ENCODE measurements at places on chromosomes 4 and X.

DNA sequence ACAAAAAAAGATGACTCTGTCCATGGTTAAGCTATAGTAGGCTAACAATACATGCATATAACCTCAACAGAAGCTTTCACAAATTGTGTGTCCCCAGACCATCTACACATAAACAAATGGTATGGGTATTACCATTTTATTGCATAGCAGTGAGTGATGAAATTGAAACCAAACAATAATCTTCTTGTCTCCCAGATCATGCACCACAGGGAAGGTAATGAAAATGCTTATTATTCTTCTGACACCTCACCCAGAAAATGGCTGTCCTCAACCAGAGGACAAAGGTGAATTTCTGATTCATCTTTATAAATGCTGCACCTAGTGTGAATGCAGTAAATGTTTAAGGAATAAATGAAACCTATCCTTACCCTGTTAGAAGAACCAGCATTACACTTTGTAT is 8.0 kb downstream of the PRSS12 start:
- DNase-seq = no peak

GRCh38 chrX:103253608-103254007 is 1.3 kb downstream of the TCEAL8 start:
- no peak for DNase-seq

- peak; percentile 36 for DNase-seq
Measured at GRCh38 chrX:112341598-112341997, 259.0 kb upstream of the TRPC5 start.

DNA sequence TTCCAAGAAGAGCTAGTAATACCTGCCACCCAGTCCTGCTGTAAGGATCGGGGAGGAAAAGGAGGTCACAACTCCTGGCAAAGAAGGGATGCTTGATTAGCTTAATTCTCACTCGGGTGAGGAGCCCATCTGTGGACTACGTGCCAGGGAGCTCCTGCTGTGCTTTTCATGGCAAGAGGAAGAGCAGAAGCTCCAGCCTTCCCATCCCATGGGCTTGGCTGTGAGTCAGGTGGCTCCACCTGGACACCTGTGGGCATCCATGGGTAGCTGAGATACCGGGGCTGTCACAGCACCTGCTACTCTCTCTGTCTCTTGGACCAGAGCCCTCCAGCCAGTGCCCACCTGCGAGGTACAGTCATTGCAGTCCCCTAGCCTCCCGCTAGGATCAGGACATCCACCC is 18.0 kb downstream of the CLNK start:
- DNase-seq = no peak

DNA sequence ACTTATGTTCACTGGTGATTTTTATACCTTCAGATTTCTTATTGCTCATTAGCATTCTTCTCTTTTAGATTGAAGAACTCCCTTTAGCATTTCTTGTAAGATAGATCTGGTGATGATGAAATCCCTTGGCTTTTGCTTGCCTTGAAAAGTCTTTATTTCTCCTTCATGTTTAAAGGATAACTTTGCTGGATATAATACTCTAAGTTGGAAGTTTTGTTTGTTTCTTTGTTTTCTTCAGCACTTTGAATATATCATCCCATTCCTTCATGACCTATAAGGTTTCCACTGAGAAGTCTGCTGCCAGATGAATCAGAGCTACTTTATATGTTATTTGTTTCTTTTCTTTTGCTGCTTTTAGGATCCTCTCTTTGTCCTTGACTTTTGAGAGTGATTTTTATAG is 18.5 kb downstream of the CC2D2A start:
- no peak for DNase-seq

DNA sequence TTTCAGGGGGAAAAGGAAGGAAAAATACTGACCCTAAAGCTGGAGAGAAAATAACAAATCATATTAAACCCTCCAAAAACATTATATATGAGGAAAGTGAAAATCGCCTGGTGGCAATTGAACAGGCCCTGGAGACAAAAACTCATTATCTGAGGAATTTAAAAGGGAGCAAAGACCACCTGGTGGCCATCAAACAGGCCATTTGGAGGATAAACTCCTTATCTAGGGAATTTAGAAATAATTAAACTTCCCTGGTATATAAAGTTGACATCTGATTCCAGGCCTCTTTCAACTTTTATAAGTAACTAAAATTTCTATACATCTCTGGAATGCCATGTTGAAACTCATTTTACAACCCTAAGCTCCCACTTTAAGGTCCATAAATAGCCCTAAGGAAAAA is 35.2 kb downstream of the CHM start:
- DNase-seq = no peak

GRCh38 chr4:7506119-7506518 is 71.4 kb upstream of the PSAPL1 start:
- DNase-seq = no peak

- DNase-seq = no peak
Measured at GRCh38 chr4:37936889-37937498, 23.2 kb upstream of the PTTG2 start.

DNA sequence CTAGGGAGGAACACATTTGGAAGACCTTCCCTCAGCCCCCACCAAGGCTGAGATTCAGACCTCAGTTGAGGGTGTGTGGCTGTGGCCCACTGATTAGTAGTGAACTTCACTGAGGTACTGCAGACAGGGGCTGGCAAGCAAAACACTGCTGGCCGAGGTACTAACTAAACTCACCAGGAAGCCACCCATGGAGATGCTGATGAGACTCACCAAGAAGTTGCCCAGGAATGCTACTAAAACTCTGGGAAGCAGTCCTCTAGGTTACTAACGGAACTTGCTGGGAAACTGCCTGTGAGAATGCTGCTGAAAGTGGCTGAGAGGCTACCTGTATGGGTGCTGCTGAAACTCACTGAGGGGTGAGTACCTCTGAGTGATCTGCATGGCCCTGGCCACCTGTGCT is 372.4 kb upstream of the RPS6KA3 start:
- no peak for DNase-seq

GRCh38 chr4:95355021-95355420 is 193.8 kb downstream of the UNC5C start:
- DNase-seq = no peak

- no peak for DNase-seq
Measured at GRCh38 chrX:49166914-49167739, 4.6 kb downstream of the MAGIX start.

- no peak for DNase-seq
Measured at GRCh38 chr4:3290476-3290875, 2.3 kb upstream of the RGS12 start.

- DNase-seq = no peak
Measured at GRCh38 chr4:165199722-165200121, 7.6 kb upstream of the KLHL2 start.

GRCh38 chr4:151921386-151921785 is 160.6 kb upstream of the GATB start:
- no peak for DNase-seq

- DNase-seq = no peak
Measured at GRCh38 chrX:46461660-46462191, 83.5 kb downstream of the ZNF674 start.

DNA sequence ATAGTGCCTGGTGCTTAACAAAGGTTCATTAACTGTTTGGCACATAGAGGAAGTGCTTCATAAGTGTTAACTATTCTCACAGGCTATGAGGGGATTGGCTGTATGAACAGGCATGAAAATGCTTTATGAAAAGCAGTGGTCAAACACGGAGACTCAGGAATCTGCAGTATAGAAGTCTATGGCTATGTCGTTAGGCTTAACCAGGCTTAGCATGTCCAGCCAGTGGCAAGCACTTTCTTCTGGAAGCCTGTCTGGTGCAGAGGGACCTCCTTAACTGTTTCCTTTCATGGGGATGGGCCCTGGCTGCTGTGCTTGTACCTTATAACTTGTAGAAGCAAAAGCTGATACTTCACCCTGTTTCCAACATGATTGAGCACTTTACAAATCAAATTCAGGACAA is 78.4 kb downstream of the PPEF2 start:
- no peak for DNase-seq

DNA sequence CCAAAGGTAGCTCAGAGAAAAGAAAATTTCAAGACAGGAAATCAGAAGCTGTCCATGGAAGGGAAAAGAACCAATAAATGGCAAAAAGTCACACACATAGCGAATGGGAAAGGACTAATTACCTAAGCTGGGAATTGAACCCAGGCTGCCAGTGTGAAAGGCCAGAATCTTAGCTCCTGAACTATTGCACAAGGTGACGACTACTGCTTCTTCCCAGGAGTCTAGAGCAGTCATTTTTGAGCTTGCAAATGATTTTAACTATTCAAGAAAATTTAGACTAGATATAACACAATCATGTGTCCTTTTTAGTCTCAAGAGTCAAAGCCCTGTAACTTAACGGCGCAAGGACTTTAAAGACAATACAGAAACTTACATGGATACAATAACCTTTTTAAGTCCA is 34.1 kb upstream of the ZNF81 start:
- DNase-seq = no peak

- no peak for DNase-seq
Measured at GRCh38 chr4:122758033-122758432, 25.5 kb downstream of the BBS12 start.

DNA sequence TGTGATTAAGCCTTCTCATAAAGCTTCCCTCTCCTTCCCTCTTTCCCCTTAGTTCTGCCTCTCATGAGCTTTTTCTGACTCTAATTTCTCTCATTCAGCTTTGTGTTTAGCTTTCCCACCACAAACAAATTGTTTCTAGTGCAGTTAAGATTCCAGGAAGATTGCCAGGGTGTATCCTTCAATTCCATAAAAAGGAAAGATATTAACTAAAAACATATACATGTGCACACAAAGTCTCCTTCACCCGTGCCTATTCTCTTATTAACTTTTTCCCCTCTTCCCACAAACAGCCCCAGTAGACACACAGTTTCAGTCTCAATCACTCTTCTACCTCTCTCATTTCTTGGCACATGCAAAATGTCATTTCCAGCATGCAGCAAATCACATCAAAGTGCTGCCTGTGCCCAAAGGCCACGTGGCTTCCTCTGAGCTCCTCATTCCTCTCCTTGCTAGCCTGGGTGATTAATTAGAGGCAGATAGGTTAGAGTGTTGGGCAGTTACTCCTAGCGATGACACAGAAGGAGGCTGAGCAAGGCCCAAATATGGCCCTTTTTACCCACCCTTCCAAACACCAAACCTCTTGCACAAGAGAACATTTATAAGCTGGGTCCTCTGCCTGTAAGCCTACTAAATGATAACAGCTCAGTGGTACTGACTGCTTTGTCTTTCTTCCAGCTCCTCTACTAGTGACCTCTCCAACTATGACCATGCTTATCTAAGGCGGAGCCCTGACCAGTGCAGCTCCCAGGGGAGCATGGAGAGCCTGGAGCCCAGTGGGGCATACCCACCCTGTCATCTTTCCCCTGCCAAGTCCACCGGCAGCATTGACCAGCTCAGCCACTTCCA is 159.6 kb downstream of the SOWAHB start:
- no peak for DNase-seq

DNA sequence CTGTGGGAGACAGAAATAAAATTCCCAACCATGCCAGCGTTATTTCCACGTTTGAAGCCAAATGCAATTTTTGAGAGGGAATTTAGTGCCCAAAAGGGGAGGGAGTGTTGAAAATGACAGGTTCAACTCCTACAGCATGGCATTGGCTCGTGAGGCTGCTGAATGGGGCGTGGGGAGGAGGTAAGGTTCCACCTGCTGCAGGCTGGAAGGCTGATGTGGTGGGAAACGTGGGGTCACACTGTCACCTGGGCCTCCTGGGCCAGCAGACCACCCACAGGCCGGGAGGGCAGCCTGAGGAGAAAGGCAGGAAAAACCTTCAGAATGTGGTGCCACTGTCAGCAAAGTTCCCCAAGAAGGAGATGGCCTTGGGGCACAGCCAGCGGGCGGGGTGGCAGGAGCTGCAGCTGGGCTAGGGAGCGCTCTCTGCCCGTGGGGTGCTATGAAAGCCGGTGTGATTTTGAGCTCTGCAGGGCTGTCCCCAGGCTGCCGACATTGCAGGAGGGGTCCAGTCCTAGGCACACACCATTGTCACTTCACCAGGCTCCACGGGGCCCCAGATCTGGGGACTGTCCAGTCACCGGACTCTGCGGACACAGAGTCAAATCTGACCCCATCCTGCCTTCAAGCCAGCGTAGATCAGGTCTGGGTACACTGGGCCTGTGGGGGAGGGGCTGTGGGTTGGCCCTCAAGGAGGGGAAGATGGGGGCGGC is 19.6 kb downstream of the MSANTD1 start:
- no peak for DNase-seq

DNA sequence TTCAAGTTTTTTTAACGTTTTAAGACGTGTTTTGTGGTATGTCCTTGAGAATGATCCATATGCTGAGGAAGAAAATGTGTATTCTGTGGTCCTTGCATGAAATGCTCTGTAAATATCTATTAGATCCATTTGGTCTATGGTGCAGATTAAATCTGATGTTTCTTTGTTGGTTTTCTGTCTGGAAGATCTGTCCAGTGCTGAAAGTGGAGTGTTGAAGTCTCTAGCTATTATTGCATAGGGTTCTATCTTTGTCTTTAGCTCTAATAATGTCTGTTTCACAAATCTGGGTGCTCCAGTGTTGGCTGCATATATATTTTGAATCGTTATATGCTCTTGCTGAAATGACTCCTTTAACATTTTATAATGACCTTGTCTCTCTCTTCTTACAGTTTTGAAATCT is 122.5 kb downstream of the RPA4 start:
- no peak for DNase-seq

Measured in HS-5 (cell line).